ENCODE measurements at places on chromosomes 3 and 15.

DNA sequence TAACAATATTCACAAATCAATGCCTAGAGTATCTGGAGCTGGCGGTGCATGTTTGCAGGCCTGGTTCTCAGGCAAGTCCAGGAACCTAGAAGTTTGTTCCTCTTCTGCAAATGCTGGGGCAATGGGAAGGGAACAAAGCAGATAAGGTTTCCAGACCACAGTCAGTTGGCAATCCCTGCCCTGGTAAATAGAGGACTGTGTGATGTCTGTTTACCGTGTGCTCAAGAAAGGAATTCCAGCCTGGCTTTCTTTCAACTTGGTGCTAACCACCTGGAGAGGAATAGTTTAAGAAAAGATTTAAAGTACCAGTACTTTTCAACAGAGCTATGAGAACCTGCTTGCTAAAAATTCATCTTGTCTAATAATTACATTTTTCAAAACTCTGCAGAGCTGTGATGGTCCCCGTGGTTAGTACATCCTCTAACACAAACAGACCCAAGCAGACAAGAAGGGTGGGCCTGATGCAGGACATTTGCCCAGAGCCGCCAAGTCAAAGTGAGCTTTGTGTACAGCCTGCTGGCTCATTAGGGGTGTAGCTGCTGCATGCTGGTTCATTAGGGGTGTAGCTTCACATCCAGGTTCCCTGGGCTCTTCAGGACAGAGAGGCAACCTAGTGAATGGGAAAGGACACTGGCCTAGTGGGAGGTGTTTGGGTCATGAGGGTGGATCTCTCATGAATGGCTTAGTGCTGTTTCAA is 220.5 kb downstream of the SQOR start:
- DNase-seq, result no peak

DNA sequence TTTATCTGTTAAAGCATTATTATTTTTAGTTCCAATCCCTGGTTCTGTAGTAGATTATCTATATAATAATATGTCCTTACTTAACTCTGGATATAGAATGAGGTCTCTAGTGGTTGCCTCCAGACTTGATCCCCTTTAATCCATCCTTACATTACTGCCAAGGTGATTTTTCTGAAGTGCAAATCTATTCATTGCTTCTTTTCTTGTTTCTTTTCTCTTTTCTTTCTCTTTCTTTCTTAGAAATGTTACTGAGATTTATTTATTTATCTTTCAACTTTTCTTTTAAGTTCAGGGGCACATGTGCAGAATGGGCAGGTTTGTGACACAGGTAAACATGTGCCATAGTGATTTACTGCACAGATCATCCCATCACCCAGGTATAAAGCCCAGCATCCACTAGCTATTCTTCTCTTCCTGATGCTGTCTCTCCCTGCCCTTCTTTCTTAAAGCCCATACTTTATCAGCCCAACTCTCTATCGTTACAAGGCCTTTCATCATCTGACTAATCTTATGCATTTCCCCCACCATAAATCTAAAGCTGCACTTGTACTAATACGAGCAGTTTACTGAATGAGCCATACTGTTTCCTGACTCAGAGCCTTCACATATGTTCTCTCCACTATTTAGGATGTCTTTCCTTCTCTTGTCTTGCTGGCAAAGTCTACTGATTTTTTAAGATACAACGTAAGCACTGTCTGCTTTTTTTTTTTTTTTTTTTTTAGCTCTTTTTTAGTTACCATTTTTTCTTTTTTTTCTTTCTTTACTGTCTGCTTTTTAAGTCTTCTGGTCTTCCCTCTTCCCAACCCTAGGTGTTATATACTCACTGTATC is 4.6 kb downstream of the GLCE start:
- DNase-seq, result no peak

DNA sequence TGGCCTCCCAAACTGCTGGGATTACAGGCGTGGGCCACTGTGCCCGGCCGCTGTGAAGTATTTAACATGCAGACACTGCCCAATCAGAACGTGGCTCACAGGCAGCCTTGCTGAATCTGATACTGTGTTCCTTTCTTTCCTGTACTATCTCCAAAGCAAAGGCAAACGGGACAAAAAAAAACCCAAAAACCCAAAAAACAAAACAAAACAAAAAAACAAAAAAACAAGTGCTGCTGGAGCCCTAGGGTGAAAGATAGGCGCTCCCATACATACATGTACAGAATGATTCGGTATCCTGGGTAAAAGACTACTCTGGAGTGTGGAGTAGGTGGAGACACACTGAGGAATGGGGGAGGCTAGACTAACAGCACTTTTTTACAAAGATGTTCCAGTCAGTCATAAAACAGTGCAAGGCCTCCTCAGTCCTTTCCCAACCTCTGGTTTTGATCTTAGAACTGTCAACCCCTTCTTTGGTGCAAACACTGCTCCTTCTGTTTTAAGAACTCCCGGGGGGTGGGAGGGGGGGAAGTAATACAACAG is 7.7 kb upstream of the MAP1A start:
- DNase-seq, result no peak

- no peak for DNase-seq
Observed at GRCh38 chr3:5016211-5017161, 37.2 kb downstream of the BHLHE40 start.

DNA sequence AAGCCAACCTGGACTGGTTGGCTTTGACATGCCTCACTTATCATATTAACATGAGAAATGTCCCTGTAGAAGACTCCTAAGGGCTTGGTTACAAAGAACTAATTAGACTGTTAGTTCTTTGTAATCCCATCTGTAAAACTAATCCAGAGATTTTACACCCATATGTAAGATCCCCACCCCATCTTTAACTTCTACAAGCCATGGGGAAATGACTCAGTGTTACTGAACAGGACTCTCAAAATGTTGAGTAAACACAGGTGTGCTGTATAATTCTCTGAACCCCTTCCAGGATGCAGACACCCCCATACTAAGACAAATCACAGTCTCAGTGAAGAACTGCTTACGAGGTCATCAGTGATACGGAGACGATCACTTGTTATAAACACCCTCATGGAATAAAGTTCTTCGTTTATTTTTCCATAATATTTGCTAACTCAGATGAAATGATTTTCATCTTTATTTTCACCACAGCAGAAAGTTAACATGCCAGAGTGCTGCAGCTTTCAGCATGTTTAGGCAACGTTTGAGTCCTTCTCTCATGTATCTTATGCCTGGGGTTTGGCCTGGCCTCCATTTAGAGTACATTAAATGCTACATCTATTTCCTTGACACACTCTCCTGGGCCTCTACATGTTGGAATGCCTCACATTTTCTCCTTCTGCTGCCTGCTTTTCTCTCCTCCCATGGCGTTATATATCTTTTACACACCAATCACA is 55.3 kb upstream of the LEKR1 start:
- DNase-seq, result no peak

Data from NCI-H524 (cell line).